ENCODE measurements at places on chromosomes 2 and 18.

DNA sequence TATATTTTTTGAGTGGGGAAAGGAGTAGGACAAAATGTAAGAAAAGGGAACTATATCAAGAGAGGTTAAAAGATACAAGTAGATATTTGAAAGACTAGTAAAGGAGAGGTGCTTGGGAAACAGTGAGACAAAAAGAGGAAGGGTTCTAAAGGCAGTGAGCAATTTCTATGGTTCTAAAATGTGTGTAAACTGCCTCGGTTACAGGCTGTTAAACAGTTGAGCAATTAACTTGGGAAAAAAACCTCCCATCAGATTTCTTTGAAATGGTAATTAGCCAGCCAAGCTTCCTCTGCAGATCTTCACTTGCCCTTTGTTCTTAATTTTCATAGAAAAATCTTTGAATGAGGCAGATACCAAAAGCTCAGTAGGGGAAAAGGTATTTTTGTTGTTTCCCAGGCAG, 238.7 kb upstream of the KCNH7 start:
- DNase-seq = no peak

- no peak for DNase-seq
Observed at GRCh38 chr2:142058149-142058548, 72.7 kb downstream of the LRP1B start.

DNA sequence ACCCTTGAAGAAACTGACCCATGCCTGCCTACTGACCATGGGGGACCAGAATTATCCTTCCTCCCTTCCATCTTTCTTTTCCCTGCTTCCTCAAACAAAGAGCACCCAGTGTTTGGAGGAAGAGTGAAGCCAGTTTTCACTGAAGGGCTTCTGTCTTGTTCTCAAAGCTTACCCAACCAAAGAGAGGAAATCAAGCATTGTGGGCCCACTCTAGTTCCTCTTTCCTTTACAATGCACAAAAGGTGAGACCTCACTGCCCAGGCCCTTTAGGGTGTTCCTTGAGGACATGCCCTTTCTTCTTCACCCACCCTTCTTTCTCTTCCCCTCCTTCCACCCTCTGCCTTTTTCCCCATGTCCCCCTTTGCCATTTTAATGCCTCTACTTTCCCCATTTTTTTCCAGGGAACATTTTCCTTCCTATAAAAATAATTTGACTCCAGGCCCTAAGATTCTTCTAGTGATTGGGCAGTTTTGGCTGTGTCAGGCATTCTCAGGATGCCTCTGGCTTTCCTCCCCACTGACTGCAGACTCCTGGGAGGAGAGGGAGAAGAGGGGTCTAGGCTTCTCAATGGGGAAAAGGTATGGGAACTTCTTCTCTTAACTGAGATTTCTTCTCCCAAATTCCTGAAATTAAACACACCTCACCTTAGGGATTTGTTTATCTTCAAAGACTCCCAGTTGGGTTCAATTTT, 126.6 kb upstream of the RMDN2 start:
- DNase-seq = no peak

GRCh38 chr2:12333293-12333692, 383.4 kb upstream of the TRIB2 start:
- no peak for DNase-seq

GRCh38 chr2:174761837-174762236, 2.4 kb downstream of the CHRNA1 start:
- DNase-seq = no peak

- no peak for DNase-seq
Observed at GRCh38 chr2:222311319-222311977, 12.7 kb upstream of the PAX3 start.

- no peak for DNase-seq
Observed at GRCh38 chr2:36329746-36330472, 25.7 kb upstream of the CRIM1 start.

DNA sequence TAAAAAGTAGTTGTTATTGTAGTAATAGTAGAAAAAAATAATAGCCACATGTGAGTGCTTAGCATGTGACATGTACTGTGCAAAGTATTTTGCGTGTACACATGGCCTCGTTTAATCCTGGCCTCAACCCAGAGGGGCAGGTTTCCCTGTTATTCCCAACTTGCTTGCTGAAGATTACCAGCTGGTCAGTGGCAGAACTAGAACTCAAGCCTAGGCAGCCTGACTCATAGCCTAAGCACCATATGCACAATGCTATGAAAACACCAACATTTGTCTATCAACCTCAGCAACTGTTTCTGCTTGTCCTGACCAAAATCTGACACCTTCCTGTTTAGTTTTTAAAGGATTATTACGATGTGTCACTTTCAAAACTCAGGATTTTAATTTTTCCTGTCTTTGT, 234.9 kb upstream of the SMAD7 start:
- no peak for DNase-seq

- DNase-seq = peak; percentile 25
Observed at GRCh38 chr2:144240656-144241339, 279.1 kb downstream of the ZEB2 start.

DNA sequence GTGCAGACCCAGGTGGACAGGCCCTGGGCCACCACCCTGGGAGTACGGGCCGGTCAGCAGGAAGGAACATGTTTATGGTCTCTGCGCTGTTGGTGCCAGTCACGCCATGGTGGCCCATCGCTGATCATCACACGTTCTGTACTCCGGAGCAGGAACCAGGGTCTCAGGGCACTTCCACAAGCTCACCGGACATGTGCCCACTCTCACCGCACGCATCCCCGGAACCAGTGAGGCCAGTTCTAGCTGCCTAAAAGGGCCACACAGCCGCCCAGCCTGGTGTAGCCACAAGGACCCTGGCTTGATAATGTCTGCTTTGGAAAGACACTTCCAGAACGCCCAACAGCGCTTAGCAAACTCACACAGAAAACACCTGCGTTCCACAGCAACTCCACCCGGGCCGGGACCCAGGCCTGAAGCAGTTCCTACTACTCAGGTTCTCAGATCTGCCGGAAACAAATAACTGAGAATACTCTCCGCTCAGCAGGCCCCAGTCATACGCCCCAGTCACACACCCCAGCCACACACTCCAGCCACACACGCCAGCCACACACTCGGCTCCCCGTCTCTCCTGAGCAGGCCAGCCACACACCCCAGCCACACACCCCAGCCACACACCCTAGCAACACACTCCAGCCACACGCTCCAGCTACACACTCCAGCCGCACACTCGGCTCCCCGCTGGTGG, 123.3 kb downstream of the HDAC4 start:
- no peak for DNase-seq

GRCh38 chr2:15023221-15023620, 390.7 kb downstream of the LRATD1 start:
- no peak for DNase-seq

GRCh38 chr2:46963941-46964673, 48.5 kb upstream of the MCFD2 start:
- DNase-seq = no peak

GRCh38 chr2:73110168-73111072, 2.3 kb downstream of the RAB11FIP5 start:
- DNase-seq = no peak

DNA sequence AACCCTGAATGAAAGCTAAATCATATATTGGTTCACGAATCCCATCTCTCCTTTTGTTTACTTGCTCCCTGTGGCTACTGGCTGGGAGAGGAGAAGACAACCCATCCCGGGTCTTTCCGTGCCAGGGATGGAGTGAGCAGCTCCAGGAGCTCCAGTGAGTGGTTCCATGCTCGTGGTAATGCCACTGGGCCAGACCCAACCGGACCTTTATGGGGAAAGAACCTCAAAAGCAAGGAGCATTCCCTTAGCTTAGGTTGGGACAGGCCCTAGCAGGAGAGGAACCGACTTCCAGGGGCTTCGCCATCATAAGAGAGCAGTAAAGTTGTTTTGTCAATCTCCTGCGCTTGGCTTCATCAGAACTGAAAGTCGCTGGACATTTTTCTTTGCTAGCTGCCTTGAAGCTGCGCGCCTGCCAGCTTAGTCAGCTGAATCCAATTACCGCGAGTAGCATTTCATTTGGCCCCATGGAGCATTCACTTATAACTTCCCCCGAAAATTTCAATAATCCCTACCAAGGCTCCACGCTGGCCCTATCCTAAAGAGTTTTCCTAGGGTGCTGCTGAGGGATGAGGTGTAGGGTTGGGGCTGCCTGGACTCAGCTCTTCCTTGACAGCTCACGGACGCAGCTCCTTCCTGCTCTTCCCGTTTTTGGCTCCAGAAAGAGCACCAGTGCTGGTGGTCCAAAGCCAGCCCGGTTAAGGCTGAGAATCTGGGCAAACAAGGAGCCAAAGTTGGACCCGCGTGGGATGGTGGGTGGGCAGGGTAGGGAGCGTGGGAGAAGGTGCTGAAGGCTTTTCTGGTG, 4.9 kb downstream of the HOXD3 start:
- DNase-seq = no peak

DNA sequence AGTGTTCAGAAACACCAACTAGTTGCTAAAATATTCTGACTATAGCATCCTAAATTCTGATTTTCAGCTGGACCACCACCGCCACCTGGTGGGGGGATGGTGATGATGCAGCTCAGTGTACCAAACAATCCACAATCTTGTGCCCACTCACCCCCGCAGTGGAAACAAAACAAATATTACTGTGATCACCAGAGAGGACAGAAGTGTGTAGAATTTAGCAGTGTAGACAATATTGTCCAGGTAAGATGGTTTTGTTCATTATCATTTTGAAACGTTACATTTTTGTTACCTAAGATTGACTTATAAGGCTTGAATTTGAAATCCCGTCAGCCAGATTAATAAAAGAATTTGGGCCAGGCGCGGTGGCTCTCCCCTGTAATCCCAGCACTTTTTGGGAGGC, 31.7 kb upstream of the UBXN4 start:
- peak; percentile 41 for DNase-seq

DNA sequence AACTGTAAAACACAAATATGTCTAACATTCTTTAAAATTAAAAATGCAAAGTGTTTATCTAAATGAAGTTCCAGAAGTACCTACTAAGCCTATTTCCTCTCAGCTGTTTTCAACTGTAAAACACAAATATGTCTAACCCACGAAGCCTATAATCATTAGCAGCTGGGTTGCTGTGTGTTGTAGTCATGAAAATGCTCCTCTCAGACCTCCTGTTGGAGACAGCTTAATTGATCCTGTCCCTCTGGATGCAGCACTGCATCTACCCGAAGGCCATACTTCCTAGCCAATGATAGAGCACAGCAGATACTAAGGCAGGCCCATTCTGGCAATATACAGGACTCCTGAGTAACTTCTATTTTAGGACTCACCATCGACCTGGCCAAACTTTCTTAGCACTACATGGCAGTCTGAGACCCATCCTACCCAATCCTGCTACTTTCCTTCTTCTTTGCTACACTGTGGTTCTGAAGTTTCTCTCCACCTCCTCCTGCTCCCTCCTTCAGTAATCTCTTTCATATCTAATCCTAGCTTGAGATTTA, 92.5 kb upstream of the RBBP8 start:
- no peak for DNase-seq

GRCh38 chr2:201378496-201379397, 21.6 kb upstream of the FLACC1 start:
- no peak for DNase-seq

- no peak for DNase-seq
Observed at GRCh38 chr2:159116922-159117321, 148.5 kb downstream of the TANC1 start.

GRCh38 chr2:31083234-31083993, 54.8 kb downstream of the GALNT14 start:
- DNase-seq = no peak

- DNase-seq = no peak
Observed at GRCh38 chr2:49973436-49973835, 819.1 kb upstream of the FSHR start.
